ENCODE measurements at places on chromosomes 16 and 17.

DNA sequence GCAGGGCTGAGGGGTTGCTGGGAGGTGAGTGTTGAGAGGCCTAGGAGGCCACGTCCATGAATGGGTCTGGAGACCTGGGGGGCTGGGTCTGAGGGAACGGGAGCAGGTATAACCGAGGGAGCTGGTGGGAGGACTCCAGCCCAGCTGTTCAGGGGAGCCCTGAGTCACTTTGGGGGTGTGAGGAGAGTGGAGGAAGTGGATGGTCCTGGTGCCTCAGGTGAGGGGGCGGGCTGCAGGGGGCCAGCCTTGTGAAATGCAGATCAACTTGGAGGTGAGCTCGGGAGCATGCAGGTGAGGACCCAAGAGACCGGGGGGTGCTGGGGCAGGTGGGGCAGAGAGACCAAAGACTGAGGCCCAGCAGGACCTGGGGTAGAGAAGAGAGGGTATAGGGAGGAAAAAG, 79.6 kb downstream of the KCNJ12 start:
- no peak for DNase-seq

DNA sequence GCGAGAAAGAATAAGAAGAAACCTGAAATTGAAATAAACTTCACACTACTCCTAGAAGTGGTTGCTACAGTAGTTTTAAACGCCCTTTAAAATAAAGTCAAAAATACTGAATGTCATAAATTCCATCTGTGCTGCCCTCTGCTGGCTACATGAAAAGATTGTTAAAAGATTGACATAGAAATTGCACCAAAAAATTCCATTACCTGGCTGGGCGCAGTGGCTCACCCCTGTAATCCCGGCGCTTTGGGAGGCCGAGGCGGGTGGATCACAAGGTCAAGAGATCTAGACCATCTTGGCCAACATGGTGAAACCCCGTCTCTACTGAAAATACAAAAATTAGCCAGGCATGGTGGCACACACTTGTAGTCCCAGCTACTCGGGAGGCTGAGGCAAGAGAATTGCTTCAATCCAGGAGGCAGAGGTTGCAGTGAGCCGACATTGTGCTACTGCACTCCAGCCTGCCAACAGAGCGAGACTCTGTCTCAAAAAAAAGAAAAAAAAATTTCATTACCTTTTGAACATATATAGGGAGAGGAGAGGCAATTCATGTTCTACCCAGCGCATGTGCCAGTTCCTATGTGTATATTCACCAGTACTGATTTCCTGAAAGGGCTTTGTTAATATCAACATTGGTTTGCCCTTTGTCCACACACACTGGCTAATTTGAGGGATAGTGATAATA, 36.5 kb downstream of the CYTH1 start:
- peak; percentile 42 for DNase-seq

GRCh38 chr16:58110571-58111301, 18.4 kb downstream of the CFAP20 start:
- no peak for DNase-seq

DNA sequence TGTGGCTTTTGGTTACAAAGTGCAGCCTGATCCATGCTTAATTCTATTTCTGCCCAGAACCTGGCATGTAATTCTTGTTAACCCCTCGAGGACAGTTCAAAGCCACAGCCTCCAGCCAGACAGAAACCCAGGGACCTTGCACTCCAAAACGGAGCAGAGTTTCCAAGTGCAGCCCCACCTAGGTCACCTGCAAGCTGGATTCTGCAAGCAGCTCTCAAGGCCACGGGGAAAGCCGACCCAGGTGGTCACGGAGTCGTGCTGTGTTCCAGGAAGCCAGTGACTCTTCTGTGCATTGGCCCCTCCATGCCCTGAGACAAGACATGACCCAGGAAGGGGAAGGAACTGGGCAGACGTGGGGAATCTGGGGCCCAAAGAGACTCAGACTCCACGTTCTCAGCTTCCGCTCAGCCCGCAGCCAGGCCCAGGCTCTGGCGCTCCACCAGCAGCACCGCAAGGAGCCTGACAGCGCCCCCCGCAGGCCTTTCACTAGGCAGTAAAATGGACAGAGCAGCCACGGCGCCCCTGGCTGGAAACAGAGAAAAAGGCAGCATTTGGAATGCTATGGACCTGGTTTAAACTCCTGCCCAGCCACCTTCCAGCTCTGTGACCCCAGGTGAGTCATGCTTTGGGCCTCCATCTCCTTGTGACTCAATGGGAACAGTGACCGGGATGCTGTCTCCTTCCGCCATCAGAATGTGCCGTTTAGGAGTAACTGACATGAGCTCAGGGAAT, 27.3 kb upstream of the GSG1L start:
- DNase-seq, result no peak

- DNase-seq, result no peak
Measured at GRCh38 chr16:49600536-49600935, 226.9 kb downstream of the C16orf78 start.

GRCh38 chr16:49844359-49844758, 11.6 kb downstream of the ZNF423 start:
- DNase-seq, result no peak

GRCh38 chr16:15885560-15886001, 2.8 kb downstream of the CEP20 start:
- DNase-seq, result no peak

DNA sequence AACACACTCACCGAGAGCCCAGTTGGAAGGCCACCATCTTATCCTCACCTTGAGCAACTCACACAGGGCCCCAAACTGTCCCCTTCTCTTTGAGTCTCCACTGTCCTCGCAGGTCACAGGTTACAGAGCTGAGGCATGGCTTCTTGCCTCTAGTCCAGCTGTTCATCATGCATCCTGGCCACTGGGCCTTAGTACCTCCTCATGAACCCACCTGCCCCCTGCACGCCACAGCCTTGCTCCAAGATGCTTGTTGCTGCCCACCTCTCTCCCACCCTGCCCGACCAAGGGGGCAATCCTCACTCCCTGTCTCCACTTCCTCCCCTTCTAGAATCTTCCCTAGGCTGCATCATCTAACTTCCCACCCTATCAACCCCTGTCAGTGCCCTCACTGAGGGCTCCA, 17.1 kb downstream of the CDH5 start:
- DNase-seq, result no peak

DNA sequence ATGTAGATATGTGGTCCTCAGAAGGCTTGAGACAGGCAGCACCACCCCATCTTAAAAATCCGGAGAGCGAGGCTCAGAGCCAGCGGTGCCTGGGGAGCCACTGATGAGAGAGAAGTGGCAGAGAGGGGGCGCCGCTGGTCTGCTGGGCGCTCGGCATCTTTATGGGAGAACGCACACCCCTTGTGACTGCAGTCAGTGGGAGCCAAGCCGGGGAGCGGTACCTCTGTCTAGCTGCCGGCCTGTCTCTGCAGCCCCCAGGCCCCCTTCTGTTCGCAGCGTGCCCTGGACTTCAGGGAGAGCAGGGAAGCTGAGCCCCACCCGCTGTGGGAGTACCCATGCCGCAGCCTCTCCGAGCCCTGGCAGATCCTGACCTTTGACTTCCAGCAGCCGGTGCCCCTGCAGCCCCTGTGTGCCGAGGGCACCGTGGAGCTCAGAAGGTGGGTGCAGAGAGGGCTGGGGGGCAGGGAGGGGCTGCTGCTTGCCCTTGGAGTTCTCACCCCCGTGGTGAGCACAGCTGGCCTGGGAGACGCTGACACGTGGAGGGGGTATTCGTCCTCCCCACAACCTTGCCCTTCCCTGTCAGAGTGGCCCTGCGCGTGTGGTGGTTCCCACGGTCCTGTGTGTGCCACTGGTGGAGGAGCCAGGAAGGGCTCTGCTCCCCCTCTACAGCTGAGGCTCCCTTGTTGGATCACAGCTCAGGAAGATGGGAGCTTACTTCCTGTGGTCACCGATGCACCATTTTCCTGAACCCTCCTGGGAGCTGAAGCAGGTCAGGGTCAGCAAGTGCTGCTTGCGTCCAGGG, 44.8 kb downstream of the PRMT7 start:
- no peak for DNase-seq

DNA sequence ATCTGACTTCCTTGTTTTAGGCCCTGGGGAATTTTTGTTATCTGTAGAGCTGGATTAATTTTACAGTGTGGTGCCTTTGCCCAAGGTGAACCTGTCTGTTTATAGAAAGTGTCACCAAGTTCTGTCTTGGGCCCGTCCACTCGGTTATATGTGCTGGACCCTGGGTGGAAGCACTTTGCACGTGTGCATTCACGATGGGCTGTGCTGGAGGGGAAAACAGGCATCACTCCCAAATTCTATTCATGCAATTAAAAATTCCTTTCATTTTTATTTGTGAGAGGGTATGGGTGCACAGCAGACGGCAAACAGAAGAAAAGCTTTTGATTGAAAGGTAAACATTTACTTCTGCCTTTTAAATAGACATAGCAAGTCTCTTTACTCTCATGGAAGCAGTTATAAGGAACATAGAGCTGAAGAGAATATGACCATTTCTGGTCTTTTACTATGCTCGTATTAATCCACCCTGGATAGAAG, 101.2 kb downstream of the WWOX start:
- DNase-seq, result no peak

GRCh38 chr17:12618557-12618956, 47.1 kb upstream of the MYOCD start:
- no peak for DNase-seq

GRCh38 chr17:33875973-33876372, 379.1 kb upstream of the CCL2 start:
- DNase-seq, result no peak

DNA sequence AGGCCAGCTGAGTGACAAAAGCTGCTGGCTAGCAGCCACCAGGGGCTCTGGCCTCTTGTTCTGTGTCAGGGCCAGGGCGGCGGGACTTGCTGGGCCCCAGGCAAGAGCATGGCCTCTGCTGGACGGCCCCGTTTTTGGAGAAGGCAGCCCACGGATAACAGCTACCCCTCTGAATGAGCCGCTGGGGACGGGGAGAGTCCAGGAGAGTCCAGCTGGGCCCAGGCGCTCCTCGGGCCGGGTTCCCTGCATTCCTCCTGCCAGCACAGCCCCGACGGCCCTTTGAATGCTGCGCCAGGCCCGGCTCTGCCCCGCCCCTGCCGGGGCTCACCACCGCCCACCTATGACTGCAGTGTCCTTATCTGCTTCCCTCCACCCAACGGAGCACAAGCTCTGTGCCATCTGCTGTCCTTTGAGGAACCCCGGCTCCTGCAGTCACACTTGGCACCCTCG, 33.4 kb downstream of the SLC7A5 start:
- no peak for DNase-seq

GRCh38 chr17:142102-142661, 4.8 kb downstream of the SCGB1C2 start:
- DNase-seq, result no peak

GRCh38 chr17:72788950-72789585, 303.4 kb downstream of the SLC39A11 start:
- no peak for DNase-seq

GRCh38 chr16:88901718-88902337, 35.4 kb upstream of the PABPN1L start:
- DNase-seq, result no peak

- no peak for DNase-seq
Measured at GRCh38 chr16:50478773-50479149, 69.4 kb upstream of the NKD1 start.

DNA sequence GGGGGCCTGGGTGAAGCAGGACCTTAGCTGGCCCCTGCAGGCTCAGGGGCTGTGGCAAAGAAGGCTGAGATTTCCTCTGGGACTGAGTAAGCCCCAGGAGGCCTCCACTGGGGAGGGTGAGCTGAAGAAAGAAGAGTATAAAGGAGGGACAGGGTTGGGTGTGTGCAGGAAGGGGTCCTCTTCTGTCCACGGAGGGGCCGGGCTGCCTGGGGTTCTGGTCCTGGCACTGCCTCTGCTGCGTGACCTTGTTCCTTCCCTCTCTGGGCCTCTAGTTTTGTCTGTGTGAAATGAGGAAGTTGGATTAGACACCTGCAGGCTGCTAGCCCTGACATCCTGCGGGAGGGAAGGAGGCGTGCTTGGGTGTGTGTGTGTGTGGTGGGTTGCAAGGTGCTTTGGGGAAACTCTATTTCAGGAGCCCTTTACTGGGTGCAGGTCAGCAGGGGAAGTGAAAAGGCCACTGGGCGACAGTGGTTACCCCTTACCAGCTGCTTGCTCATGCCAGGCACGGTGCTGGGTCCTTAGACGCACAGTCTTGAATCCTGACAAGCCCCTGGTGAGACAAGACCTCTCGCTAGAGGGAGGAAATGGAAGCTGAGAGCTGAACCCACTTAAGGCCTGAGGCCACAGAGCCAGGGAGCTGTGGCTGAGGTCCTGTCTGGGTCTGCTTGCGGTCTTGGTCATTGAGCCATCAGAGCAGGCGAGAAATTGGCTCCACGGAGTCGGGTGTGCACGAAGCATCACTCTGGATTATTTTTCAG, 60.7 kb downstream of the OR1D5 start:
- DNase-seq, result no peak

- no peak for DNase-seq
Measured at GRCh38 chr17:71171270-71171669, 949.5 kb upstream of the SOX9 start.

DNA sequence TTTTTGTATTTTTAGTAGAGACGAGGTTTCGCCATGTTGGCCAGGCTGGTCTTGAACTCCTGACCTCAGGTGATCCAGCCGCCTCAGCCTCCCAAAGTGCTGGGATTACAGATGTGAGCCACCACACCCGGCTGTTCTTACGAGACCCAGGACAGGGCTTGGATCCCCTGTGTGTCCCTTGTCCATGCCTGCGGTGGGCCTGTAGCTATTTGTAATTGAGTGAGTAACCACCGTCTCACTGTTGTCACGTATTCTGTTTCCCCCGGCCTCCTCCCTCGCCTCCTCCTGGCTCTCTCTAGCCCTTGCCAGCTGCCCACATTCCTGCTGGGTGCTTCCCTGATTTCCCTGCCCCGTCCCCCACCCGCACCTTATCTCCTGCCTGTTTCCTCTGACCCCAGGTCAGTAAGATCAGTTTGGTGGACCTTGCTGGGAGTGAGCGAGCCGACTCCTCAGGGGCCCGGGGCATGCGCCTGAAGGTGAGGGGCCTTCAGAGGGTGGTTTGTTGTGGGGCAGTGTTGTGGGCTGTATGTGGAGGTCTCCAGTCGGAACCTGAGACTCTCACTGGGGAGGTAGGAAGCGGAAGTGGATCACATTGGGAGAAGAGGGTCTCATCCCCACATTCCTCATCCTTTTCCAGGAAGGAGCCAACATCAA, 5.6 kb downstream of the KIF1C start:
- DNase-seq, result no peak

DNA sequence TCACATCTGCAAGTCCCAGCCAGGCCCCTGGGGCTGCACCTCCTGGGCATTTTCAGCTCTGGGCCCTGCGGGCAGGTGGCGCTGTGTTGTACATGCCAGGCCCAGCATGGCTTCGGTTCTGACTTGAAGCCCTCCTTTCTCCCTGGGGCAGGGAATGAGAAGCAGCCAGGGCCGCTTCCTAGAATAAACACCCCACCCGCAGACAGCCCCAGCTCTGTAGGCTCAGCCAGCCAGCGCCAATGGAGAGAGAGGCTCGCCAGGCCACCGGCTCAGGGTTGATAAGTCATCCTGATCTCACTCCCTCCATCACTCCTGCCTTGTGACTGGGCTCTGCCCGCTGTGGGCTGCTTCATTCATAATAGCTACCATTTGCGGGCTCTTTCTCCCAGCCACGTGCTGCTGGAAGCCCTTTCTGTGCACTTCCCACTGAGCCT, 6.0 kb upstream of the GLIS2 start:
- DNase-seq, result peak; percentile 51

DNA sequence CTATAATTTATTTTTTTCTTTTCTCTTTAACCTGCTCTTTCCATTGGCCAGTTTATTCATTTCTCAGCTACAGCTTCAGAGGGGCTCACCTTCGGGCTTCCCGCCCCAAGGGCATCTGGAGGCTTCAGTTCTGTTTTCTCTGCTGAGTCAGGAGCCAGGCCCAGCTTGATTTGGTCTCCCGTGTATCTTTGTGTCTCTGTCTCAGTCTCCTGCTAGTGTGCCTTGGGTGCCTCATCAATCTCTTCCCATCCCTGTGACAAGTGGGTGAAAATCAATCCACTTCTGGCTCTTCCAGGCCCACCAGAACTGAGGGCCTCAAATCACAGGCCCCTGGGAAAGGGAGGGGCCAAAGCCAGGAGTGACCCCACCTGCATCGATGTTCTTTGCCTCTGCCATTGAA, 72.1 kb downstream of the CCDC182 start:
- no peak for DNase-seq
